NB4 (cell line): ENCODE measurements at places on chromosomes 4 and X.

DNA sequence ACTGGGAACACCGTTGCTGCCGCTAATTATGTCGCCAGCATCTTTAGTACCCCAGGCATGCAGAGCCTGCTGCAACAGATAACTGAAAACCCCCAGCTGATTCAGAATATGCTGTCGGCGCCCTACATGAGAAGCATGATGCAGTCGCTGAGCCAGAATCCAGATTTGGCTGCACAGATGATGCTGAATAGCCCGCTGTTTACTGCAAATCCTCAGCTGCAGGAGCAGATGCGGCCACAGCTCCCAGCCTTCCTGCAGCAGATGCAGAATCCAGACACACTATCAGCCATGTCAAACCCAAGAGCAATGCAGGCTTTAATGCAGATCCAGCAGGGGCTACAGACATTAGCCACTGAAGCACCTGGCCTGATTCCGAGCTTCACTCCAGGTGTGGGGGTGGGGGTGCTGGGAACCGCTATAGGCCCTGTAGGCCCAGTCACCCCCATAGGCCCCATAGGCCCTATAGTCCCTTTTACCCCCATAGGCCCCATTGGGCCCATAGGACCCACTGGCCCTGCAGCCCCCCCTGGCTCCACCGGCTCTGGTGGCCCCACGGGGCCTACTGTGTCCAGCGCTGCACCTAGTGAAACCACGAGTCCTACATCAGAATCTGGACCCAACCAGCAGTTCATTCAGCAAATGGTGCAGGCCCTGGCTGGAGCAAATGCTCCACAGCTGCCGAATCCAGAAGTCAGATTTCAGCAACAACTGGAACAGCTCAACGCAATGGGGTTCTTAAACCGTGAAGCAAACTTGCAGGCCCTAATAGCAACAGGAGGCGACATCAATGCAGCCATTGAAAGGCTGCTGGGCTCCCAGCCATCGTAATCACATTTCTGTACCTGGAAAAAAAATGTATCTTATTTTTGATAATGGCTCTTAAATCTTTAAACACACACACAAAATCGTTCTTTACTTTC lies 1.8 kb downstream of the UBQLN2 start:
- DNase-seq, result no peak

GRCh38 chrX:111917591-111917990 lies 41.6 kb downstream of the TRPC5OS start:
- no peak for DNase-seq

DNA sequence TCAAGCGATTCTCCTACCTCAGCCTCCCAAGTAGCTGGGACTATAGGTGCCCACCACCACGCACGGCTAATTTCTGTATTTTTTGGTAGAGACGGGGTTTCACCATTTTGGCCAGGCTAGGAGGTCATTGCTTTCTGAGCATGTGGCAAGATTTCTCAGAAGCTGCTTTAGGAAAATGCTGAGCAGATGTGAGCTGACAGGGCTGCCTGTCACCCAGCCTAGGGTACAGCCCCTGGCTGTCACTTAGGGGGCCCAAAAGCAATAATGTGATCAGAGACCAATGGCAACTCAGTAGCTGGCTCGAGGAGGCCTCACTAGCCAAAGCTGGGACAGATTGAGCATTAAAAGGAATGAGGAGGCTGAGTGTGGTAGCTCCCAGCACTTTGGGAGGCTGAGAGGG lies 64.8 kb downstream of the TNIP2 start:
- no peak for DNase-seq

DNA sequence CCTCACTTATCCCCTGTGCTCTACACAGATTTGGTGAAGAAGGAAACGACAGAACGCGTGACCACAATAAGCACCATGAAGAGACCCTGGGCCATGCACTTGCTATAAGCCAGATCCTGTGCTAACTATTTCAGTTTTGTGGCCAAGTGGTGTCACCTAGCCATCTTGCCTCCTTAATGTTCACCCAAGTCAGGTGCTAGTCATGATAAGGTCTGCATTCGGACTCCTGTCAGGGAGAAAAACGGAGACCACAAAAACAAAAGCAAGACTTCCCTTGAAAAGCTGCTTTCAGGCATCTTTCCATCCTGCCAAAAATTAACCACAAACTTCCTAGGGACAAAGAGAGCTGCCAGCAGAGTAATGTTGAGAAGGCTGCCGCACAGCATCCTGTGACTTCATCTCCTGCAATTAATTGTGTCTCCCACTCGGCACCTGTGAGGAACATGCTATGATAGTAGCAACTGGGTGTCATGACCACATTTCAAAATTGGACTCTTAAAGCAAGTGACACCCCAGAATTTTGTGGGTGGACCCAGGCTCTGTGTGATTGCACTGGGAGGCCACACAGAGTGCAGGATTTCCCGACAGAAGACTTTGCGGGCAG lies 8.8 kb upstream of the IDS start:
- no peak for DNase-seq

DNA sequence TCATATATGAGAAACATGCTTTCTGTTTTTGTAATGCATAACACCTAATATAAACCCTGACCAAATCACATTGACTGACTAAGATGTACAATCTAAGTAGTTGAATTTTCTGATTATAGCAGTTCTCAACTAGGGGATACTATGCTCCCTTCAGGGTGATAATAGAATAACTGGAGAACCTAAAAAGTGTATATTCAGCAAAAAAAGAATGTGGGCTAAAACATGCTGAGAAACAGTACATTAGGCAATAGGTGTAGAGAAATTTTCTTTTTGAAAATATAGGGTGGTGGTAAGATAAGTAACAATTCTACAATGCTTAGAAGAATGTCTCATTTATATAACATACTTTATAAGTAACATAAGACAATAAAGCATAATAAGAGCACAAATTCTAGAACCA lies 239.6 kb downstream of the SPOCK3 start:
- no peak for DNase-seq

DNA sequence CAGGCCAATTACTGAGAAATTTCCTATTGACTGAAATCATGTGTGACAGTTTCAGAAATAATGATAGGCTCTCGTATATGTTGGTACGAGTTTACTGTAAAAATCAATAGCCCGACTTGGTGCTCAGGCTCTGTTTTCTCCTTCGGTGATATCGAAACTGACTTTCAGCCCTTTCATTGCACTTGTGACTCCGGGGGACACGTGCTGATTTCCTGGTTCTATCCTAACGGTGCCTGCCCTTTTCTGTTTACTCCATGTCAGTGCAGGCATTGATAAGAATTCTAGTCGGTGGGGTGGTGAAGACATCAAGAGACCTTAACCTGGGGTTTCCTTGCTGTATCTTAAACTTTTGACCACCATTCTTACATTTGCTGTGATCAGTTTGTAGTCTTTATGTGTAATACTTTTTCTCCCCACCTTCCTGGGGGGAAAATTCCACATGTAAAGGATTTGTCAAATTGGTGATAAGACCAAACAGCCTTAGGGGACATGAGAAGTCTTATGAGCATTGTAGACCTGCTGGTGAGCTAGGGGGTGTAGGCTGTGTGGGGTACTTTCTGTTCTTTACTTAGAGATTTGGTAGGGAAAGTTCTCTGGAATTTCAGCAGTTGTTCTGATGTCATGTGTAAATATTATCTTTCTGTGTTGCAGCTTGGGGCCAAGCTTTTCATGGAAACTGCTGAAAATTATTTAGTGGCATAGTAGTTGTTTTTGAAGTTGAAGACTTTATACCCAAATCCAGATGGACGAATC lies 52.7 kb downstream of the TMEM131L start:
- DNase-seq, result no peak

DNA sequence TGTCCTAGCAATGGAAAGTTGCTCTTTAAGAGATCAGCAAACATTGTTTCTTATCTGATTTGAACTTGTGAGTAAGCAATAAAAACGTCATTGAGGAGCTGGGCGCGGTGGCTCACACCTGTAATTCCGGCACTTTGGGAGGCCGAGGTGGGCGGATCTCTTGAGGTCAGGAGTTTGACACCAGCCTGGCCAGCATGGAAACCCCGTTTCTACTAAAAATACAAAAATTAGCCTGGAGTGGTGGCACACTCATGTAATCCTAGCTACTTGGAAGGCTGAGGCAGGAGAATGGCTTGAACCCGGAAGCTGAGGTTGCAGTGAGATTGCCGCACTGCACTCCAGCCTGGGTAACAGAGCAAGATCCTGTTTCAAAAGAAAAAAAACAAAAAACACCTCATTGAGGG lies 11.2 kb upstream of the PLAC8 start:
- DNase-seq, result peak; percentile 71

- no peak for DNase-seq
Observed at GRCh38 chr4:157270108-157270507, 49.6 kb downstream of the GRIA2 start.

DNA sequence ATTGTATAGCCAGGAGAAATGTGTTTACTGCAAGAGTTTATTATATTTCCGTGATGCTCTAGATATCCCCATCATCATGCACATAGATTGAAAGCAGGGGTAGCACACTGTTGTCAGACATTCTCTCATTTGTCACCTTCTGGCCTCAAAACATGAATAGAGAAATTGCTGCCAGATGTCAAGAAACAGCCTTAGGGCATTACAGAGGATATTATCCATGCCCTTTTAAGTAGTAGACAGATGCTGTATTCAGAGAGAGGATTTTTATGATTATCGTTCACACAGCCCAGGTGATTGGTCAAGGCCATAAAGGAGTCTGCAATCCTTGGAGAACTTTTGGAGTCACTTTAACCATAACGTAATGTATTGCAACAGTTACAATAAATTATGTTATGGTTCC lies 1961.5 kb upstream of the TENM3 start:
- no peak for DNase-seq

DNA sequence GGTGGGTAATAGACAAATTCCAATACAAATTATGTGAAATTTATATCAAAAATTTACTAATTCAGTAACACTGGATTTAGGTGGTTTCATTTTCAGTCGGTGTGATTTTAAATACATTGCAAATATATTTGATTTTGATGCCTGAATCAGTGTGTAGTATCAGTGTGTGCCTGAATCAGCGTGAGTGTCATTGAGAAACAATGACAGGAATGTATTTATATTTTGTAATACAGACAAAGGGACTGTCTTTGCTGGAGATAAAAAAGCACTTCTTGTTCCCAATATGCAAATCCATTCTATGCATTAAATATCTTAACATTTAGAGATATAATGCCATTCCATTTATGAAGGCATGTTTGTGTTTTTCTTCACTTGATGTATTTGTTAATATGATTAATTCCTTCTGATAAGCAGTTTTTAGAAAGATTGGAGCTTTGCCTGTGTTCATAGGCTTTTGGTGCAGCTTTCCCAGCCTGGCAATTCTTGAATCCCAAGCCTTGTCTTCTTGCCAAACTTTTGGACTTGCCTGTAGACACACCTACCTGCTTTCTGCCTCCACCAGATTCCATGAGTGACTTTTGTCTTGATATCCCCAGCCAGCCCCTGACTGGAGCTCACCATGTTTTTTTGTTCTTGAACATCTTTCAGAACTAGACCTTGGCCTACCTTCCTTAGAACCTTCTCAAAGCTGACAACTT lies 243.8 kb downstream of the ADGRL3 start:
- no peak for DNase-seq

- DNase-seq, result no peak
Observed at GRCh38 chr4:67918428-67918827, 34.6 kb upstream of the TMPRSS11D start.

DNA sequence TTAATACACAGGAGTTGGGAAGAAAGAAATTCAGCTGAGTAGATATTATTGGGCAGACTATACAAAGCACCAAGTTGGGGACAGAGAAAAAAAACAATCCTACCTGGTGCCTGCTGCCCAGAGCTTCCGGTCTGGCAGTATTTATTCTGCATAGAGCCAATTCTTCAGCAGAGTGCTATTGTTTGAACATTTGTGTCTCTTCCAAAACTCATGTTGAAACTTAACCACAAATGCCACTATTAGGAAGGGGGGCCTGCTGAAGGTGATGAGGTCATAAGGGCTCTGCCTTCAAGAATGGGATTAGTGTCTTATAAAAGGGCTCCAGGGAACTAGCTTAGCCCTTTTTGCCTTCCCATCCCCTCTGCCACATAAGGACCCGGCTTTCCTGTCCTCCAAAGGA lies 136.2 kb downstream of the EVC2 start:
- peak; percentile 17 for DNase-seq

GRCh38 chr4:147396105-147396504 lies 84.8 kb upstream of the EDNRA start:
- no peak for DNase-seq

DNA sequence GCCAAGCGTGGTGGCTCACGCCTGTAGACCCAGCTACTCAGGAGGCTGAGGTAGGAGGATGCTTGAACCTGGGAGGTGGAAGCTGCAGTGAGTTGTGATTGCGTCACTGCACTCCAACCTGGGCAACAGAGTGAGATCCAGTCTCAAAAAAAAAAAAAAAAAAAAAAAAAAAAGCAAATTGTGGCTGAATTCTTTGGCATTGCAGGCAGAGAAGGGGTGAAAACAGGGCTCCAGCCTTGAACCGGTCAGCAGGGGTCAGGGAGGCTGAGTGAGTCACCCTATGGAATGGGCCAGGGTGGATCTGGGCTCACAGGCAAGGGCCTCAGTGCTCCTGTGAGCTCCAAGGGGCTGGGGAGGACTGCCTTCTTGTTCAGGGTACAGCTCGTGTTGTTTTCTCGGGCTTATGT lies 13.2 kb upstream of the FAM3A start:
- DNase-seq, result no peak

GRCh38 chr4:4203688-4204400 lies 22.9 kb downstream of the OTOP1 start:
- DNase-seq, result no peak

- DNase-seq, result peak; percentile 95
Observed at GRCh38 chr4:102759831-102760644, 730 bp downstream of the MANBA start.

- DNase-seq, result no peak
Observed at GRCh38 chr4:71303287-71303686, 35.5 kb upstream of the SLC4A4 start.

- no peak for DNase-seq
Observed at GRCh38 chrX:15496824-15497223, 3.7 kb upstream of the PIR start.

DNA sequence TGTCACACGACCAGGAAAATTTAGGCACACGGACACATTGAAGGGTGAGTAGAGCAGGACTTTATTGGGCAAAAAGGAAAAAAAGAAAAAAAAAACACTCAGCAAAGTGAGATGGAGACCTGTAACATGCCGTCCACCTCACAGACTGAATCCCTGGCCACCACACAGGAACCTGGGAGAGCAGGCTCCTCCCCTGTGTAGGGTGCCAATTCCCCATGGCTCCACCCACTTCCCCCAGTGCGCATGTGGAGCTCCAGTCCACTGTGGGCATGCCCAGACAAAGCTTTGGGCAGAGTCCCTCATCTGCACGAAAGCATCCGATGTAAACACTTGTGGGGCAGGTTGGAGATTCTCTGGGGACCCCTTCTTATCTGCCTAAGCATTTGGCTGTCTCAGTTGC lies 23.6 kb upstream of the CBR4 start:
- peak; percentile 12 for DNase-seq

- DNase-seq, result no peak
Observed at GRCh38 chr4:112138538-112138937, 6.7 kb upstream of the FAM241A start.
